ENCODE measurements at places on chromosomes 12 and 14. TPM values are rescaled to one million over a fixed set of nuclear protein-coding genes. Genes with fewer than 3 reads are reported as not detected.

Gene CCDC198
- polyA plus RNA-seq, result 0.28 TPM

Gene FAM222A
- polyA plus RNA-seq, result 11.0 TPM

Gene MBIP
- polyA plus RNA-seq, result 22.1 TPM

Gene SAMD15
- polyA plus RNA-seq, result 0.35 TPM

Gene SERPINA1
- polyA plus RNA-seq, result 0.61 TPM

Gene FAIM2
- polyA plus RNA-seq, result 10.3 TPM

Gene B4GALNT3
- 12.9 TPM for polyA plus RNA-seq
